ENCODE measurements at places on chromosomes 4 and X.

DNA sequence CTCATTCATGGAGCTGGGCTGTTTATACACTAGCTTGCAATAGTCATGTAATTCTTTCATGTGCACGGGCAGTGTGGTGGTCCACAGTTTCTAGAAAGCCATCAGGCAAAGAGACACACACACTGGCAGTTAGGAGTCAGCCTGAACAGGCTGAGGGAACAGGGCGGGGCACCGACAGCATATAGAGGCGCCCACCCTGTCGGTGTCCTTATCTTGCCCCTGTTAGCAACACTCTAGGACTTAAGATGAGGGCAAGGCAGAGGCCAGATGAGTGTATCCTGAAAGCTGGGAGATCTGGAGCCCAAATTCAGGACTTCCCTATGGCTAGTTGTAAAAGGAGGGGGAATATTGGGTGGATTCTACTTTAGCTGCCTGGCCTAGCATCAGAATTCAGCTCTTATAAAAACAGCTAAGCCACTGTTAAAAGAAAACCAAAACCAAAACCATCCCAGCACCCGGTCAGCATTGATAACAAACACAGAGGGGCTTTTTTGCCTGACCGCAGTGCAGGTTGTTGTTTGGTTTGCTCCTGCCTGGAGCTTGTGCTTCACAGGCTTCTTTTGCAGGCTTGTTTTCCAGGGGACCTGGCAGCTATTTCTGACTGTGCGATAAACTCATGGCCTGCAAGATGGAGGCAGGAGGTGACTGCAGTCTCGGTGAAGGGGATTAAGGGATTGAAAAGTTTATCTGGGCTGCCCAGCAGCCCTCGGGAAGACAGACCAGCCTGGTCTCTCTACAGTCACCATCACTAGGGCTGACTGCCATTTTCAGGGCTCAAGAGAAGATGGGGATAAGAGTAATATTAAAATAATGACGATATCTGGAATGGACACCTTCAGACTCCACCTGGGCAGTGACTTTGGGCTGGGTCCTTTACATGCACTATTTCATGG, 638.9 kb downstream of the MID1IP1 start:
- DNase-seq: no peak

GRCh38 chr4:169269916-169270809, 593 bp downstream of the SH3RF1 start:
- DNase-seq: no peak

DNA sequence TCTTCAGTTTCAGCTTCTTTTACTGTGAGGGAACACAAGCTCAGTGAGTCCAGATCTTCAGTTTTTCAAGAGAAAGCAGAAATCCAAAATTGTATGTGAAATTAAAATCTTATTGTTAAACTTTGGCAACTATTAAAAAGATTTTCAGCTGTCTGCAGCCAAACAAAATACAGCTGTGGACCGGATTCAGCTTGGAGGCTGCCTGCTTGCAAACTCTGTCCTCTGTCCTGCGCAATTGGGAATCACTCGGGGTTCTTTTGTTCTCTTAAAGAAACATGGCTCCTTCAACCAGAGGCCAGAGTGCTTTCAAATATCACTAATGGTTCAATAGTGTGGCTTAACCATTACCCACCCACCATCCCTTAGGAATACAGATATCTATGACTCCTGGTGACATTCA, 201.2 kb downstream of the CHIC2 start:
- no peak for DNase-seq

DNA sequence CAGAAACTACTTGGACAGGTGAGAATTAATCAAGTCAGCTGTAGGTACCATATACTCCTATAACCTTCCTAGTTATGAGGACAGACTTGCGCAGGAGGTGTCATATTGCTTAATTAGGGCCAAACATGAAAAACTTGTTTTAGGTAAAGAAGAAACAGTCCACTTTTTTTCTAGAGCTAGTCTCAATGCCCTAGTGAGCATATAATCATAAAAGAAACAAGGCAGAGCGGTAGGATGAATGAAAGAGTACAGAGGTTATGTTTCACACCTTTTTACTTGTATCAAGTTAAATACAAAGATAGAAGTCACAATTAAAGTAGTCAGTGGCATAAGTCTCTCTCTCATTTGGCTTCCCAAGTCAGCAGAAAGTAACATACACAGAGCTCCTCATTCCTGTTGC, 88.9 kb downstream of the RPS6KA6 start:
- no peak for DNase-seq

DNA sequence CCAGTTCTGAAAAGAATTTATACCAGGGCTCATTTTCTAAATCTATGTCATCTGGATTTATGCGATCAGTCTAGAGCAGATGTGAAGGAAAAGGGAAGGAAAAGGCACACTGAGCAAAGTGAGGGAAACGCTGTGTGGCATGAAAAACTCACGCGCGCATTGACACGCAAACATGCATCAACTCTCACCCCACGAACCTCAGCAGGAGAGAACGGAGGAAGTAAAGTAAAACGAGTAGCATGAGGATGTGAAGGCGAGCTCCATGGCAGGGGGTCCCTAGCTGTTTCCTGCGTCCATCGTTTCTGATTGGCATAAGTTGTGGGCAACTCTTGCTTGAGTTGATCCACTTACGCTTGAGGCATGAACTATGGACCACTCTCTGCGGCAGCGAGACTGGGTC, 102.8 kb upstream of the PDLIM3 start:
- DNase-seq: no peak

DNA sequence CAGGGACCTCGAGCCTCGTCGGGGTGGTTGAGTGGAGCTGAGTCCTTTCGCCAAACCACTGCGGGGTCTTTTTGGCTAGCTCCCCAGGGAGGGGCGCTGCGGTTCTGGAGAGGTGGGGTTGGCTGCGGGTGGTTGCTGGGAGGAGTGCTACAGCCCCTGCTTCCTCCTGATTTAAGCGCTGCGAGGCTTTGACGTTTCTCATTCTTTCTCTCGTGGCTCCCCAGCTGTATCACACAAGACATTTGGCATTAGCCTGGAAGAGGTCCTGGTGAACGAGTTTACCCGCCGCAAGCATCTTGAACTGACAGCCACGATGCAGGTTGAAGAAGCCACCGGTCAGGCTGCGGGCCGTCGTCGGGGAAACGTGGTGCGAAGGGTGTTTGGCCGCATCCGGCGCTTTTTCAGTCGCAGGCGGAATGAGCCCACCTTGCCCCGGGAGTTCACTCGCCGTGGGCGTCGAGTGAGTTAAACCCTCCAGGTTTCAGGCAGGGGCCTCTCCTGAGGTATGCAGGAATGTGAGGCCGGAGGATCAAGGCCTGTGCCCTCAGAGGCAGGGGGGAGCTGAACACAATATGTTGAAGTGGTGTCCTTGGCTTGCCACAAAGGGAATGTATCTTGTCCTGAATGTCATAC, 25.5 kb downstream of the ARHGAP36 start:
- no peak for DNase-seq

GRCh38 chr4:141565379-141566089, 70.8 kb upstream of the IL15 start:
- DNase-seq: no peak

GRCh38 chr4:80489798-80490197, 154.3 kb downstream of the CFAP299 start:
- DNase-seq: no peak

DNA sequence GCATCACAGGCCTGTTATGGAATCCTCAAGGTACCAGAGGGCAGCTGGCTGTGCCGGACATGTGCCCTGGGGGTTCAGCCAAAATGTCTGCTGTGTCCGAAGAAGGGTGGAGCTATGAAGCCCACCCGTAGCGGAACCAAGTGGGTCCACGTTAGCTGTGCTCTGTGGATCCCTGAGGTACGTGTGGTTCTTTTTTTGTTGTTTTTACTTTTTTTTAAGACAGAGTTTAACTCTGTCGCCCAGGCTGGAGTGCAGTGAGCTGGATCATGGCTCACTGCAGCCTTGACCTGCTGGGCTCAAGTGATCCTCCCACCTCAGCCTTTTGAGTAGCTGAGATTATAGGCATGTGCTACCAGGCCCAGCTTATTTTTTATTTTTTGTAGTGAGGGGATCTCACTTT, 46.1 kb downstream of the JADE1 start:
- no peak for DNase-seq

DNA sequence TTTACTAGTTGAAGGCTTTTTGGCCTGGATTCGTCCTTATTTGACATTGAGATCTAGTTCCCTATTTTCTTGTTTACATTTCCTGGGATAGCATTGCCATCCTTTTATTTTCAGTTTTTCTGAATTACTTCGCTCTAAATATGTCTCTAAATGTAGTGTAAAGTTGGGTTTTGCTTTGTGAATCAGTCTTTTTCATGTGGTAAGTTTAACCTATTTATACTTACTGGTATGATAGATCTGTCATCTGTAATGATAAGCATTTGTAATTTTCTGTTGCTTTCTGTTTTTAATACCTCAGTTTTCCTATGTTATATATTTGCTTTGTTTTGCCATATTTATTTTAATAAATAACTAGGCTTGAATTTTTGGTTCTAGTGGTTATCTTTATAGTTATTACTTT, 6.7 kb downstream of the PDK3 start:
- no peak for DNase-seq

DNA sequence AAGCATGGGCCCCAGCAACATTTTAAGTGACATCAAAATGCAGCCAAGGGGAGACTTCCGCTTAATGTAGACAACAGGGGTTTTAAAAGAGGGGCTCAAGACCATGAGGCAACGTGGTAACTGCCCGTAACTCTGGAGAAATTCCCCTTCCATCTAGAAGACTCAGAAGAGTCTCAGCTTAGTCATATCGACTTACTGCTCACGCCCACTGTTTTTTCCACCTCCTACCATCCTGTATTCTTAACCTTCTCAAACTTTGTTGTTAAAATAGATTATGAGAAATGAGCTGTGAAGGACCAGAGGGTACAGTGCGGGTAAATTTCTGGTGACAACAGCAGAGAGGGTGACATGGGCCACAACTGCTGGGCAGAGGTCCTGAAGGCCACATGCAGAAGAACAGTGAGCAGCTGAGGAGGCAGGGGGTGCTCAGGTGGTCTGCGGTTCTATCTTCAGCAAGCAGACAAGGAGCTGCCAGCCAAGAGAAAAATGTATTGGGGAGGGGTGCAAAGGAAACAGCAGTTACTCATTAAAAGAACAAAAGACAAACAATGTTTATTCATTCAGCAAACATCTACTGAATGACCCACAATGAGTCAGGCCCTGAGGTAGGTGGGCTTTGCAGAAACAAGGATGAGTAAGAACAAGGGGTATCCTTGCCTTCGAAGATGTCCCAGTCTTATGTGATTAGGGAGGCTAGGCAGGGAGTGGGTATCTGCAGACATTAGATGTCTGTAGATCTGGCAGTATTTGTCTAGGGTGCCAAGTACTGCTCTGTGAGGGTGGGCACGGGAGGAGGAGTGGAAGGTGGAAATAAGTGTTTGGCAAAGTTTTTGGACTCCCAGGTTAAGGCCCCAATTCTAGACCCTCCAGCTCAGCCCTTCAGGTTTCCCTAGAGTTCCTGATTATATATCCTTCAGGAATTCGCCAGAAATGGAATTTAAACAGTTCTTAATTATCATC, 175.3 kb downstream of the TSPAN5 start:
- no peak for DNase-seq

DNA sequence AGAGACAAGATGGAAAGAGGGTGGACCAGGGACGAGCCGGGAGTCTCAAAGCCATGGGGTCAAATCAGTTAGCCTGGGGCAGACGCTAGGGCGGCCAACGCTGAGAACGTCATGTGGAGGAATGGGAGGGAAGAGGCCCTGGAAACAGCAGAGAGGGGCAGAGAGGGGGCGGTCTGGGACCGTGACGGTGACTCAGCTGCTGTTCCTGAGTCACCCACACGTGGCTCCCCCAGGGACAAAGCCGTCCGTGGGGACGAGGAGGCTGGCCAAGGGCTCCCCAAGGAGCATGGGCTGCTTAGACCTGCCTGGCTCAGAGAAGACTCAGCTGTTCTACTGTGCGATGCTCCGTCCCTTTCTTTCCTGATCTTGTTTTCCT, 108.4 kb upstream of the LRPAP1 start:
- DNase-seq: no peak

DNA sequence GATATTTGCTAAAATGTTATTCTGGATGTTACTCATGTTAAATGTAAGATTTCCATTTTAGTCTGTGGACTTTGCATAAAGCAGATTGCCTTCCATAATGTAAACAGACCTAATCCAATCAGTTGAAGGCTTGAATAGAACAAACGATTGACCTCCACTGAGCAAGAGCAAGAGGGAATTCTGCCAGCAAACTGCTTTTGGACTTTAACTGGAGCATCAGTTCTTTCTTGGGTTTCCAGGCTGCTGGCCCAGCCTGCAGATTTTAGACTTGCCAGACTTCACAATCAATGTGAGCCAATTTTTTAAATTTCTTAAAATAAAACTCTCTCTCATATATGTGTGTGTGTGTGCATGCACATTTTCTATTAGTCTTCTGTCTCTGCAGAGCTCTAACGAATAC, 1248.8 kb downstream of the ADGRL3 start:
- no peak for DNase-seq

- DNase-seq: no peak
Observed at GRCh38 chr4:20433097-20433705, 181.5 kb downstream of the SLIT2 start.

DNA sequence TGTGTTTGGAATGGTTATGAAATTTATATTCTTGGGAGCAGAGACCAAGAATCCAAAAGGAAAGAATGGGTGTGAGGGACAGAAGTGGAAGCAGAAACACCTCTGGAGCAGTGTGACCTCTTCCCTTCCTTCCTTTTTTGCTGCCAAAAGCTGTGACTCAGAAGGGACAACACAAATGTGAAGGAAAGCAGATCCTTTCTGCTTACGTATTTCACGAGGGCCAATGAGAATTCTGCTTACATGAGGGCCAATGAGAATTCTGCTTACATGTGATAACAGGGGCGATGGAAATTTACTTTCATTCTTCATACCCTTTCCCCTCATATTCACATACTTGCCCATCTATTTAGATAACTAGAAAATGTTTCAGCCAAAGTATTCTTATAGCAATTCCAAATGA, 404.6 kb downstream of the PRDM5 start:
- no peak for DNase-seq

- DNase-seq: no peak
Observed at GRCh38 chr4:93828332-93828994, at the start of gene ATOH1. ATOH1 (plus strand) TSS chr4:93828753; CDS start chr4:93828927, 174 bp downstream.

DNA sequence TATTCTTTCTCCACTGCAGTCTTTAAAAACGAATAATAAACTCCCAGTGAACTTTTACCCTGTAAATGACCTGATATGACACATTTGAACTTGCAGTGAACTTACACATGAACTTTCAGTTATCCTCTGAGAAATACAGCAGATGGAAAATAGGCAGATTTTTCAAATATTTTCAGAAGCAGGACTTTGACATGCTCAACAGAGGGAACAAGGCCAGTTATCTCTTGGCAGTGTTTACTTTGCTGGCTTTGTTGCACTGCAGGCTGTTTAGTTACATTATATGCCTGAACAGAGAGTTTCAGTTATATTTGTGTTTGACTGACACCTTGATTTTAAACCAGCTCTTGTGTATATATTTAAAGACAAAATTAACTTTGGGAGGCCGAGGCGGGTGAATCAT, 47.6 kb upstream of the FGG start:
- DNase-seq: no peak

DNA sequence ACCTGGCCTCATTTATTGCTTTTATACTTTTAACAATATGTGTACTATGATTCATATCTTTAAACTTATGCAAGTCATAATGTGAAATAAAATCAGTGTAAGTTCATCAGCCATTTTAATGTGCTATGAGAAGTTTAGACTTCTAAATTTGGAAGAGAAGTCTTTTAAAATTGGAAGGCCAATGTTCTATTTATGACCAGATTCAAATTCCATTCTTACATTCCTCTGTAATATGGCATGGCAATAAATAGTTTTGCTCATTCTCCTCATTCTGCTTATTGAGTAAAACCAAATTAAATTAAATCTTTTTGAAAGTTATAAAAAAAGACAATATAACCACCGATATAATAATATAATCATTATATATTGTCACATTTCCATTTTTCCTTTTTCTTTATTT, 126.2 kb downstream of the SORBS2 start:
- DNase-seq: no peak
